Upper lobe of right lung (tissue), 1 donor: ENCODE measurements at places on chromosomes 6 and 20. TPM values are rescaled to one million over a fixed set of nuclear protein-coding genes. Genes with fewer than 3 reads are reported as not detected.

ZBTB46 gene
- 19.7 TPM for total RNA-seq

GPX5 gene
- not detected for total RNA-seq

GJA1 gene
- 127 TPM for total RNA-seq

ID1 gene
- 515 TPM for total RNA-seq

LST1 gene
- 68.1 TPM for total RNA-seq

EPHA7 gene
- 0.14 TPM for total RNA-seq

STAU1 gene
- total RNA-seq, result 76.0 TPM

HELZ2 gene
- total RNA-seq, result 53.3 TPM

PGK2 gene
- not detected for total RNA-seq

LY6G6F gene
- not detected for total RNA-seq

DNAH8 gene
- total RNA-seq, result 0.17 TPM

DTNBP1 gene
- total RNA-seq, result 25.9 TPM

CST8 gene
- total RNA-seq, result not detected

C20orf173 gene
- total RNA-seq, result not detected

GRCh38 chr20:12659942-12660341 is 348.8 kb upstream of the SPTLC3 start:
- no peaks in the 10 kb centered on the region for H3K27me3 ChIP-seq
- no peaks in the 10 kb centered on the region for H3K4me1 ChIP-seq
- H3K36me3 ChIP-seq, result no peaks in the 10 kb centered on the region
- DNase-seq, result no peak

DNA sequence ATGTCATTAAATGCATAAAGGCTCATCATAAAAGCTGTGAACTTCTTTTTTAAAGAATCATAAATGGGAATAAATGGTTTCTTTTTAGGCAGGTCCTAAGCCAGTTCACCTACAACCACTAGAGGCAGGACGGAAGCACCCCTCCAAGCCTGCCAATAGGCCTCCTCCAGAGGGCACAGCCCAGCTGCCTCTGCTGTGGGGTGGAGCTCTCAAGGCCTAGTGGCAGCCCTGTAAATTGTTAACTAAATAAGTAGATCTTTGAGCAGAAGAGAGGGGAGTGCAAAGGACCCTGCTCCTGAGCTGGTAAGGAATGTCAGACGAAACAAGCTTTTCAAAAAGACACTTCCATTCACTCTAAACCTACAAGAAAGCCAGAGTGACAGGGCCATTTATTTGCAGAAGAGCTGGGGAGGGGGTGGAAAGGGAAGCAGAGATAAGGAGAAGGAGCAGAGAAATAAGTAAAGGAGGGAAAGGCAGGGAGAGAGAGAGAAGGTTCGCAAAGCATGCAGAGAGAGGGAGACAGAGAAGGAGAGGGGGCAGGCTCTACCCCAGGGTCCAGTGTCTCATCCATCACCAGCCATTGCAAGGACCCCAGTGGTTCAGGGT is 18.0 kb upstream of the MAFB start:
- no peaks in the 10 kb centered on the region for H3K36me3 ChIP-seq
- H3K27me3 ChIP-seq, result no peaks in the 10 kb centered on the region
- H3K4me3 ChIP-seq, result no peak overlapping the region
- no peak for DNase-seq
- no peaks in the 10 kb centered on the region for H3K4me1 ChIP-seq

DNA sequence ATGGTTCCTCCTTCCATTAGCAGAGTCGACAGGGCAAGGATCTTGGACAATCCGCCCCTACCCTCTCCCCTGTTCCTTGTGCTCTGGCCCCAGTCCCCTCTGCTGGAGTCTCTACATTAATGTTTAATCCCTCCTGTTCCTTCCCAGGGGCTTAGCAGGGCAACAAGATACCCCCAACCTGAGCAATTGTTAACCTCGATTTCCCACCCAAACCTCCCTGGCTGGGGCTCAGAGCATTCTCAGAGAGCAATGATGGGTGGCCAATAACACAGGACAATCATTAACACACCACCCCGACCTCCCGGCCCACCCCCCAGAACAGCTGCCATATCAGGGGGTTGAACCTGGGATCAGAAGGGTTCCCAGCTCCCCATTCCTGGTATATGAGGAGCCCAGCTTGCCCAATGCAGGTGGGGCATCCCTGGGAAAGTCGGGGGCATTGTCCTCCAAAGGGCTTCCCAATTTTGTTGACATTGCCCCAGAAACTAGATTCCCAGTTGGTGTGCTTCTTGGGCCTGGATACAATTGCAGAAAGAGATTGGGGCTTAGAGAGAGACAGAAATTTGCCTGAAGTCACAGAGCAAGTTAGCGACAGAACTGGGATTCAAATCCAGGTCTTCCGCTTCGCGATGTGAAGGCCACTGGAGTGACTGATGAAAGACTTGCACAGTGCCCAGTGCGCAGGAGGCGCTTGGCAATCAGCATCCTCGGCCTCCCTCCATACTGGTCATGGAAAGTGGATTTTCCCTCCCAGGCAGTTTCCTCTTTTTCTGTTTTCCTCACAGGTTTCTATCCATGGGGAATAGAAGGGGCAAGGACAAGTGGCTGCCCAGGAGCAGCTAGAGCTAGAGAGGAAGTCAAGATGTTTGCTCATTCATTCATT is 59.6 kb upstream of the TTPAL start:
- no peak overlapping the region for H3K4me3 ChIP-seq
- no peaks in the 10 kb centered on the region for H3K4me1 ChIP-seq
- H3K36me3 ChIP-seq, result no peaks in the 10 kb centered on the region
- no peak for DNase-seq

GRCh38 chr6:52375780-52376556 is 14.0 kb downstream of the PAQR8 start:
- H3K4me3 ChIP-seq, result no peak overlapping the region
- DNase-seq, result no peak
- H3K27ac ChIP-seq, result no peak overlapping the region

GRCh38 chr6:132589454-132589853 is at the start of gene TAAR5:
TAAR5 (minus strand) TSS chr6:132589741; CDS start chr6:132589686, 55 bp downstream.
- H3K36me3 ChIP-seq, result no peaks in the 10 kb centered on the region
- no peaks in the 10 kb centered on the region for H3K27me3 ChIP-seq
- H3K27ac ChIP-seq, result no peak within 1 kb of the TSS

GRCh38 chr20:51586005-51586440 is 43.5 kb upstream of the NFATC2 start:
- no peaks in the 10 kb centered on the region for H3K36me3 ChIP-seq
- H3K4me1 ChIP-seq, result no peaks in the 10 kb centered on the region
- no peak for DNase-seq
- H3K4me3 ChIP-seq, result no peak overlapping the region
- H3K27me3 ChIP-seq, result no peaks in the 10 kb centered on the region

GRCh38 chr20:31641391-31641790 is 3.7 kb downstream of the COX4I2 start:
- no peak for DNase-seq
- peaks cover 4% of the 10 kb centered on the region for H3K27me3 ChIP-seq
- no peaks in the 10 kb centered on the region for H3K36me3 ChIP-seq
- H3K27ac ChIP-seq, result no peak overlapping the region
- no peak overlapping the region for H3K4me3 ChIP-seq

- H3K27ac ChIP-seq, result no peak overlapping the region
- H3K4me1 ChIP-seq, result no peaks in the 10 kb centered on the region
- no peak overlapping the region for H3K4me3 ChIP-seq
- no peak for DNase-seq
These were observed 7.2 kb downstream of the CST7 start for GRCh38 chr20:24956001-24956841.

- no peaks in the 10 kb centered on the region for H3K27me3 ChIP-seq
- no peak overlapping the region for H3K27ac ChIP-seq
- H3K36me3 ChIP-seq, result no peaks in the 10 kb centered on the region
These were observed 171.5 kb downstream of the QKI start for GRCh38 chr6:163585932-163586437.

- peaks cover 3% of the 10 kb centered on the region for H3K27me3 ChIP-seq
- no peaks in the 10 kb centered on the region for H3K4me1 ChIP-seq
- no peaks in the 10 kb centered on the region for H3K36me3 ChIP-seq
- DNase-seq, result no peak
- H3K27ac ChIP-seq, result no peak overlapping the region
These were observed 12.3 kb upstream of the DSP start for GRCh38 chr6:7529141-7529540.

DNA sequence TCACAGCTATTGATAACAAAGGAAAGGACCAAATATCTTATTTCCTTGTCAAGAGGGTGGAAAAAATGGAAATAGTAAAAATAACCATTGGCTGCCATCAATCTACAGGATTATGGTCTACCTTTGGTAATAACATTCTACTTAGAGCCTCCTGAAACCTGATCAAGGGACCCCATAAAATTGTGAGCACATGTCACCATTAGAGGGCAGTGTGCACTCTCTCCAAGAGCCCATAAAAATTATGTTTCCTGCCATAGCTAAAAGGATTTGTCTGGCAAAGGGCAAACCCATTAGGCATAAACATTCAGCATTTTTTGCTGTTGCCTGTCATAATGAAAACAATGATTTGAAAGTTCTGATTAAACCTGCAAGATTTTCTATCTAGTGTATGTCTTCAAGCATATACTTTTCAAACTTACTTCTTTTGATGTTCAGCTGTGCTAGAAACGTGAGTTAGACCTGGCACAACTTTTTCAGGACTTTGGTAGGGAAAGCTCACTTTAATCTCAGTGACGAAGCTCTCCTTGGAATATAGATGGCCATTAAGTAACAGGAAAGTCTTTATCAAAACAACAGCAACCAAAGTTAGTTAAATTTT is 120.7 kb upstream of the ZFP64 start:
- no peak overlapping the region for H3K4me3 ChIP-seq
- H3K4me1 ChIP-seq, result no peaks in the 10 kb centered on the region
- no peak overlapping the region for H3K27ac ChIP-seq
- no peak for DNase-seq
- H3K36me3 ChIP-seq, result no peaks in the 10 kb centered on the region

- H3K27ac ChIP-seq, result no peak overlapping the region
- no peak overlapping the region for H3K4me3 ChIP-seq
- DNase-seq, result no peak
- no peaks in the 10 kb centered on the region for H3K4me1 ChIP-seq
- no peaks in the 10 kb centered on the region for H3K36me3 ChIP-seq
These were observed 12.3 kb upstream of the DEFB112 start for GRCh38 chr6:50062051-50062450.

GRCh38 chr20:25626779-25627178 is 3.0 kb upstream of the NANP start:
- no peak overlapping the region for H3K27ac ChIP-seq
- peaks cover 14% of the 10 kb centered on the region for H3K4me1 ChIP-seq
- no peaks in the 10 kb centered on the region for H3K36me3 ChIP-seq
- H3K27me3 ChIP-seq, result no peaks in the 10 kb centered on the region

- H3K36me3 ChIP-seq, result no peaks in the 10 kb centered on the region
- H3K27ac ChIP-seq, result no peak overlapping the region
- no peak overlapping the region for H3K4me3 ChIP-seq
These were observed 118.6 kb upstream of the CCDC28A start for GRCh38 chr6:138654715-138655634.

DNA sequence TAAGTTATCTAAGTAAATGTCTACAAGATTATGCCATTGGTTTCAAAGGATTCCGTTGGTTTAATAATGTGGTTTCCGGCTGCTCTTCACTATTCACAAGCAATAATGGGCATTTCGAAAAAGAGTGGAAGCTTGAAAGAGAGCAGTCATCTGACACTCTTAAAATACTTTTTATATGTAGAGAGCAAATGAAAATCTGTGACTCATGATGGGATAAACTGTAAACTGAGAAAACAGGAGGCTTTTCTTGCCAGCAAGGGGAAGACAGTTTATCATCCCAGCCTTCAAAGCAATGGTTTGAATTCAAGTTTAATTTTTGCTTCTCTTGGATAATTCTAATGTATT is 145.7 kb downstream of the KHDC1L start:
- H3K4me1 ChIP-seq, result no peaks in the 10 kb centered on the region
- no peaks in the 10 kb centered on the region for H3K27me3 ChIP-seq
- H3K27ac ChIP-seq, result no peak overlapping the region

GRCh38 chr20:53967527-53967926 is 102.9 kb downstream of the BCAS1 start:
- H3K27ac ChIP-seq, result no peak overlapping the region
- H3K4me1 ChIP-seq, result no peaks in the 10 kb centered on the region
- DNase-seq, result no peak
- no peaks in the 10 kb centered on the region for H3K27me3 ChIP-seq
- H3K4me3 ChIP-seq, result no peak overlapping the region

DNA sequence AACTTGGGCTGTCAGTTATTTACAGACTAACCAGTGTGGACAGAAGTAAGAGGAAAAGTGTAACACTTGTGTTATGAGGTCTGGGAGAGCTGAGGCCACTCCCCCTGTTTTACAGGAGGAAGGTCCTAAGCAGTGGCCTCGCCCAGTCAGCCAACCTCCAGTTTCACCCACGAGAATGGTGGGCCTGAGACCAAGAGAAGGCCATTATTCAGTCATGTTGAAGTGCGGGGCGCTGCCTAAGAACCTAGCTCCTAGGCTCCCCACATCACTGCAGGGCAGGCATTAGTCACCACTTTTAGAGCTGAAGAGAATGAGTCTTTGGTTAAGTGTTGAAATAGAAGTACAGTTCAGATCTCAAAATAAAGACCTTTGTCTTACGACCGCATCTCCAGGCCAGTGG is 27.9 kb downstream of the CDYL start:
- H3K27me3 ChIP-seq, result no peaks in the 10 kb centered on the region
- DNase-seq, result no peak
- H3K4me1 ChIP-seq, result peaks cover 38% of the 10 kb centered on the region
- no peak overlapping the region for H3K27ac ChIP-seq
- H3K4me3 ChIP-seq, result no peak overlapping the region

- H3K36me3 ChIP-seq, result no peaks in the 10 kb centered on the region
- no peak overlapping the region for H3K27ac ChIP-seq
- DNase-seq, result no peak
These were observed 123.3 kb downstream of the ZFAND3 start for GRCh38 chr6:37942606-37943376.

GRCh38 chr6:35047265-35048011 is 93.7 kb downstream of the TCP11 start:
- no peaks in the 10 kb centered on the region for H3K27me3 ChIP-seq

DNA sequence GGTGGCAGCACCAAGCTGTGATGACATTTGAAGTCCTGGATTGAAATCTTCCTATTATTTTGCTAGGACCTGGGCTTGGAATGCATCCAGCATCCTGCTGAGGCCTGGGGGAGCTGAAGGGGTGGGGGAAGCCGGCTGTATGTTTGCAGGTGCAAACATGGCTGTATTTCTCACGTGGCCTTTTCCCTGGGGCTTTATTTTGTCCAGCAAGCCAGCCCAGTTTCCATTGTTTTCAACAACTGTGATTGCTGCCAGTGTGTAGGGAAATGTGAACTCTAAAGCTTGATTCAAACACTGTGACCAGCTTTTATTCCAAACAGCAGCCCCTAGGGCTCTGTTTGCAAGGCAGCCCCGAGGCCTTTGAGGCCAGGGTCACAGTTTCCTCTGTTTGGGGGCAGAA is 683.0 kb downstream of the DHX35 start:
- no peak overlapping the region for H3K4me3 ChIP-seq
- H3K4me1 ChIP-seq, result no peaks in the 10 kb centered on the region
- no peaks in the 10 kb centered on the region for H3K27me3 ChIP-seq
- no peak overlapping the region for H3K27ac ChIP-seq
- no peak for DNase-seq
